Activated CD4-positive, alpha-beta T cell treated with anti-CD3 and anti-CD28 coated beads, Interleukin-2, amount 50 U/mL, for 4 hours (primary cell): ENCODE measurements at places on chromosomes 2 and 18.

GRCh38 chr2:119315241-119315925 is 51.3 kb downstream of the C2orf76 start:
- no peak for DNase-seq

- no peak for DNase-seq
Measured at GRCh38 chr2:235098269-235098668, 146.5 kb downstream of the SH3BP4 start.

GRCh38 chr2:8487461-8487932 is 194.4 kb upstream of the ID2 start:
- no peak for DNase-seq

DNA sequence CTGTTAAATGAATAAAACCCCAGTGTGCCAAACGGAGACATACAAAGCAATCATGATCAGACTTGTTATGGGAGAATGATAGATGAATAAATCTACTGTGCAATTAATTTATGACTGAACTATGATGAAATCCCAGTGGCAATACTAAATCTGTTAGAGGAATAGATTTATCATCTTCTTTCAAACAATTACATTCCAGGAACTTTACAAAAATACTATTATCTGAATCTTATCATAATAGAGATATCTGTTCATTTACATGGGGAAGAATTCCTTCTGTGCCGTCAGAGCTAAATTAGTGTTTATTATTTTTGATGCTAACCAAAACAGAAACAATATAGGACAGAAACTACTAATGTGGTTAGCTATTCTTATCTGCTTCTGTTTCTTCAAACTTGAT is 208.5 kb downstream of the CAMKMT start:
- no peak for DNase-seq

GRCh38 chr2:61438670-61439069 is 32.2 kb downstream of the USP34 start:
- no peak for DNase-seq

DNA sequence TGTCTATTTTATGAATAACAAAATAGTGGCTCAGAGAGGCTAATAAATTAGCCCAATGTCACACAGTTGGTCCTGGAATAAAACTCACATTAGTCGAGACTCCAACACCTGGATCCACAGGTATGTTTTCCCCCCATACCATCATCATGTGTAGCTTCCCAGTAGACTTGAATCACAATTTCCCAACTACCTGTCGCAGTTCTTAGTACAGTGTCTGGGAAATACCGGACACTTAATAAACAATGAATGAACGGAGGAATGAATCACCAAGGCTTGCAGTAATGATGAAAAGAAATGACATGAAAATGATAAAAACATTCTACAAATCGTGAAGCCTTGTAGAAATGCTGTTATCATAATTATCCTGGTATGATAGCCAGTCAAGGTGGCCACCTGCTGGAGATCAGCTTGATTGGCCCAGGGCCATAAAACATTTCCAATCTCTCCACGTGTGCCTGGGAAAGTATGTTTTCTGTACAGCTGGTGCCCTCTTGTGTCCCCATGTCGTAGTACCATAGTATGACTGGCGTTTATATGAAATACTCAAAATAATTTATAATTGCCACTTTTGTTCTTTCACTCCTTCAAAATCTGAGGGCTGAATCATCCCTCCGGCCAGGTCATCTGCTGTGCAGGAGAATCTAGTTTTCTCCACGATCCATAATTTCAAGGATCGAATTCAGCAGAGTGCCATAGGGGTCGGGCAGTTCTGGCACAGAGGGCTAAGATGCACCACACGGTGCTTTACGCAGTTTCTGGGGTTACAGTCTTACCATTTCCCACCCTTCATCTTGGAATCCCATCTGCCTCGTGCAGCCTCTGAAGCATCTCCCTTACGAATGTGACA is 95.4 kb downstream of the LAMA1 start:
- DNase-seq, result no peak

- no peak for DNase-seq
Measured at GRCh38 chr18:70339915-70340314, 51.1 kb downstream of the SOCS6 start.

DNA sequence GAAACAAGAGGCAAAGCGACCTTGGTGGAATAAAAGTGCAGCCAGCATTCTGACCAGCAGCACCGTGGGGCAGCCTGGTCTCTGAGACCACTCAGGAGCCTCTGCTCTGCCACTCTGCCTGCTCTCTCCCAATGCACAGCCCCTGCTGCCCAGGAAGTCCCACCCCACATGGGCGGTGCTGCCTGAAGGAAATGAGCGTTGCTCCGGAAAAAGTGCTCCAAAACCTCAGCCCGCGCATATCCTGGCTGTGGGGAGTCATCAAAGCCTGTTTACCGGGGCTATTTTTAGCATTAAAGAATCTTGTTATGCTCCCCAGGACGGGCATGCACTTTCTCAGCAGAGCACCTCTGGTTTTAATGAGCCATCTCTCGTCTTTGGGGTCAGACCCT is 54.5 kb downstream of the EPAS1 start:
- peak; percentile 50 for DNase-seq

DNA sequence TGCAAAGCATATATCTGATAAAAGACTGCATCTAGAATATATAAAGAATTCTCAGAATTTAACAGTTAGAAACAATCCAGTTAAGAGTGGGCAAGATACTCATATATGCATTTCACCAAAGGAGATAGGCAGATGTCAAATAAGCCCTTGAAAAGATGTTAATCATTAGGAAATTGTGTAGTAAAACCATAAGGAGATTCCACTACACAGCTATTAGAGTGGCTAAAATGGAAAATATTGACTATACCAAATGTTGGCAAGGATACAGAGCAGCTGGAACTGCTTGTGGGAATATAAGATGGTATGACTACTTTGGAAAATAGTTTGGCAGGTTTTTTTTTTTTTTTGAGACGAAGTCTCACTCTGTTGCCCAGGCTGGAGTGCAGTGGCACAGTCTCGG is 59.5 kb downstream of the CAB39 start:
- no peak for DNase-seq

DNA sequence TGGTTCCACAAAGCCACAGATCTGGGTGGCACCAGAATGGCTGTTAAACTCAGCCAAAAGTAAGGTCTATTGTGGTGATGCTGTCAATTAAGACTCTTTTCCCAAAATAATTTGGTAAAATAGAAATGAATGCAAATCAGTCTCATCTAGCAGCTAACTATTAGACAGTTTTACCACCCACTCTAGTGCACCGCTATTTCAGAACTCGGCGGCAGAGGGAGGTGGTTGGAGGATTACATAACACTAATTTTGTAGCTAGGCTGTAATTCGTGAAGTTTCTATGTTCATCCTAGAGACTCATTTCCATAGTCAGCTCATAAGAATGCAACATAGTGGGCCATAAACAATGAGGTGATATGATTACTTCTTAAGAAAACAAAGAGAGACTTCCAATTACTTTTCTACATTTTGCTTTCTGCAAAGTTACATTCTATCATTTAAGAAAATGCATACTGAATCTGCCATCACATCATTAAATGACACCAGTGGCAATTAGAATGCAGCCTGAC is 413.8 kb downstream of the FBXO15 start:
- no peak for DNase-seq

GRCh38 chr2:125386074-125386473 is 1269.9 kb upstream of the GYPC start:
- DNase-seq, result no peak

- DNase-seq, result no peak
Measured at GRCh38 chr2:134791616-134792015, 46.8 kb upstream of the ACMSD start.

DNA sequence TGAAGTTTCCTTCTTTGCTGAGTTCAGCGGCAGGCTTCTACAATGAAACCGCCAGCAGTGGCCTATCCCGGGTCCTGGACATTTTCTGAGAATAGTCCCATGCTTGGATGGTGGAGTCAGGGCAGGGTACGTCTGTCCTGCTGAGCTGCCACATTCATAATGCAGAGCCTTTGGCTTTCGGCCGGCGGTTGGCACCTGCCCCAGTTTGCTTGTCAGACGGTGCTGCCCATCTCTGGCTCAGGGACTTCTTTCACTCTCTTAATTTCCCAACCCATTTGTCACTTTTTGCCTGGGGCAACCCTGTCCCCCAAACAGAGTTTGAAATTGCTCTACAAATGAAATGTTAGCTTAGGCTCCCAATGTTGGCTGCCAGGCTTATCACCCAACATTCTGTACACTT is 57.2 kb downstream of the SOX11 start:
- DNase-seq, result no peak

- DNase-seq, result no peak
Measured at GRCh38 chr2:11898576-11898975, 152.1 kb downstream of the LPIN1 start.

- DNase-seq, result no peak
Measured at GRCh38 chr2:10873790-10874437, 37.8 kb upstream of the KCNF1 start.

GRCh38 chr2:103445347-103445746 is 683.5 kb downstream of the TMEM182 start:
- DNase-seq, result no peak

- DNase-seq, result no peak
Measured at GRCh38 chr2:158192515-158193443, 91.1 kb downstream of the UPP2 start.

GRCh38 chr18:732371-732770 is 19.9 kb upstream of the ENOSF1 start:
- no peak for DNase-seq
